ENCODE measurements at places on chromosomes 3 and 15.

GRCh38 chr15:30943654-30944335 lies 40.1 kb downstream of the FAN1 start:
- DNase-seq = no peak

GRCh38 chr3:47581835-47582234 lies 3.2 kb upstream of the CSPG5 start:
- DNase-seq = no peak

- DNase-seq = no peak
Observed at GRCh38 chr15:91649831-91650321, 203.6 kb upstream of the SLCO3A1 start.

DNA sequence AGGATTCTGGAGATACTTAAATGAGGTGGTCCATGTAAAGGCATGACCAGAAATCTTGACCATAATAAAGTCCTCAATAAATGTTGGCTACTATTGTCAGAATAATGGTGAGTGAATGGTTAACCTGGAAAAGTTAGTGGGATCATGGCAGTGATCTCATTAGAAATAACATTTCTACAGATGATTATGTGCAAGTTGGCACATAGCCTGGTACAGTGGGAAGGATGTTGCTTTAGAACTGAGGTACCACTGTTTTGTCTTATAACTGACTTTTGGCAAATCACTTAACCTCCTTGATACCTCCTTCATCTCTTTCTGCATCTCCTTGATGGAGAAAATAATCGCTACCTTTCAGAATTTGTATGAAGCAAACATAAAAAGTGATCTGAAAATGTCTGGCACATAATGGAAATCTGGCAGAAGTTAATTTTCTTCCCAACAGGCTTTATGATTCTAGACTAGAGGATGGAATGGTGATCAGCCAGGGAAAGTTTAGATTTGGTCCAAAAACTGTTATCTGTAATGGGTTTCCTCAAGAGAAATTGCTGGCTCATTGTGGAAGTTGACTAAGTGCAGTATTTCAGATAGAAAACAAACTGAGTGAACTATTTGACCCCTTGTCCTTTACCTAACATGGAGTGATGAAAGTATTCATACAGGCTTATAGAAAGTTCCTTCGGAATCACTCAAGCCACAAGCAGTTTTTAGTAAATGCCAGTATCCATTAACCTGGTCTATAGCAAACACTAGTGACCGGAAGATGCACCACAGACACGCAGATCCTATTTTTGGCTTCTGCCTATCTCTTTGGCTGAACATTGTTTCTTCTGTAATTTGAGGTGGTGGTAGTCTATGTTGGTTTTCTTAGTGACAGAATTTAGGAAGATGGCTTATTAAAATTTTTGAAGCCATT lies 449.6 kb upstream of the TGFBR2 start:
- no peak for DNase-seq

DNA sequence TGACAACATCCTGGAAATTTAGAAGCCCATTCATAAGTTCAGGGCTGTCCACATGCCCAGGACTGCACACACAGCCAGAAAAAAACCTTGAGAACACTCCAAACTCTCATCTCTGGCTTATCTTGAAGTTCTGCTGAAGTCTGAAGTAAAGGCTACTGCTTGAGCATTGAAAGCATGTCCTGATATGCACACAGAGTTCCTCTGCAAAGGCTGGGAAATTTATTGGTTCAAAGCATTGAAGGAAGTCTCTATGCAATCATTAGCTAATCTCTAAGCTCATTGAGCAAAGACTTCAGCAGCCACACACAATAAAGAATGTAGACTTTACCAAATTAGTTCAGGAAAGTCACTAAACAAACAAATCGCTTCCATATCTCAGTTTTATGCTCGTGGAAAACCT lies 162.0 kb upstream of the STT3B start:
- no peak for DNase-seq

- DNase-seq = no peak
Observed at GRCh38 chr3:62859203-62859791, 15.9 kb downstream of the CADPS start.

DNA sequence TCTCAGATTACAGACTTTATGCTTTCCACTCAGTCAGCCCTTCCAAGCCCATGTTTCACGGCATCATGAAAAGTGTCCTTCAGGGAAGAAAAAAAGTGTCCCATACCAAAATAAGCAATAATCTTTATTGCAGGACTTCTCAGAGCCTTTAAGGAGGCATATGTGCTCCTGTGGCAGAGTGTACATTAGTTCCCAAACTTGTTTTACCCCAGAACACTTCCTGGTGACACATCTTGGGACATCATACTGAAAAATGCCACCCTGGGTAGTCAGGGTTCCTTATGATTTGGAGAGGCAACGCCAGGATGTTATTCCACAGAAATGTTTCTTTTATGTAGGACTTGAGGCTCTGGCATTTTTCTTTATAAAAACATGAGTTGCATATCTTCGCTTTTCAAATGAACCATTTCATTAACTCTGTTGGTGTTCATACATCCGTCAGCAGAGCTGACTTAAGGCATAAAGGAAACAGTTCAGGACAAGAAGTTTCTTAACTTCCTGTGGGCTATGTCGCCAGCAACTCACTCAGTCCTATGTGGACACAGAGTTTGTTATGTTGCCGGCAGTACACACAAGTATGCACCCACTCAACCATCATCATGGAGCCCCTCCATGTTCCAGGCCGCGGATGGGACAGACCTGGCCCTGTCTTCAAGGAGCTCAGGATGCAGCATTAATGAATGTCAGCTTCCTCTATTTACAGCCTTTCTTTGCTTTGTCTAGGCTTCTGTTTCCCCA lies 63.8 kb downstream of the CASR start:
- DNase-seq = no peak

DNA sequence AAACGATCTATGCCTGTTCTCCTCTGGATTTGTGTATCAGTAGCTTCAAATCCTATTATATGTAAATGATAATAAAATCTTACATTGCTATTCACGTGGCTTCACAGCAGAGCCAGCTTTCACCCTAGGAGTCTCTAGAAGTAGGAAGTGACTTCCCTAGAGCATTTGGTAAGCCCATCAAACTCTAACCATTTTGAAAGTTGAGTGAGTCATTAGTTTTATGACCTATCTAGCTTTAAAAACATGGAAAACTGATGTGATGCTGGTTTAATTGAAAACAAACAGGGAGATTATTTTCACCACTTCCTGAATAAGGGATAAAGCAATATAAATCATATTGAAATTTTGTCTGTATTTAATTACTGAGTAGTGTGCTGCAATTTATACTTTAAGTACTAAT lies 275.2 kb downstream of the EPHA6 start:
- DNase-seq = no peak
